HCT116 (cell line): ENCODE measurements at places on chromosomes 7 and 10. TPM values are rescaled to one million over a fixed set of nuclear protein-coding genes. Genes with fewer than 3 reads are reported as not detected.

GRCh38 chr10:27844223-27844622 is 98.6 kb upstream of the MKX start:
- peaks cover 3% of the 10 kb centered on the region; the same call in 1 of the 2 replicates for H3K4me1 ChIP-seq
- H3K27ac ChIP-seq = no peak overlapping the region
- DNase-seq = no peak
- no peaks in the 10 kb centered on the region for H3K27me3 ChIP-seq
- no peaks in the 10 kb centered on the region for H3K36me3 ChIP-seq
- no peak overlapping the region for H3K4me3 ChIP-seq

Gene WNT8B
- not detected for total RNA-seq

GRCh38 chr7:131858611-131859010 is 302.2 kb upstream of the PODXL start:
- H3K27me3 ChIP-seq = peaks cover 21% of the 10 kb centered on the region
- no peaks in the 10 kb centered on the region for H3K36me3 ChIP-seq
- no peak overlapping the region for H3K27ac ChIP-seq
- H3K4me3 ChIP-seq = no peak overlapping the region
- peaks cover 6% of the 10 kb centered on the region; the same call in 1 of the 2 replicates for H3K4me1 ChIP-seq
- no peak for DNase-seq

DNA sequence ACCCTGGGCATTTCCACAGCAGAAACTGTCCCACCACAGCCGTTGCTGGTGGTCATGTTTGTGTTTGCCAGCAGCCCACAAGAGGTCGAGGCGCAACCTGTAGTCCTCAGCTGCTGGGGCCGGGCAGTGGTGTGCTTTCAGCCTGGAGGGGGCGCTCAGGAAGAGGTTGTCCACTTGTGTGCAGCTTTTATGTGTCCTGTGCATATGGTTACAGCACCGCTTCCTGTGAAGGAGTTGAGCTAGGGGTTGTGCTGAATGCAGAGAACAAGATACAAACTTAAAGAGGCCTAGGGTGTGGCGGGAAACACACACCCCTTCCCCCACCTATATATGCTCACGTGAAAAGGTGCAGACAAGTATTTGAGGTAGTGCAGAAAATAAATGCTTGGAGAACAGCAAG is 29.5 kb upstream of the PFKFB3 start:
- H3K27ac ChIP-seq = no peak overlapping the region
- no peaks in the 10 kb centered on the region for H3K4me1 ChIP-seq
- H3K27me3 ChIP-seq = no peaks in the 10 kb centered on the region
- H3K4me3 ChIP-seq = no peak overlapping the region

GRCh38 chr10:112367516-112367915 is 6.4 kb upstream of the ACSL5 start:
- no peaks in the 10 kb centered on the region; the same call in 1 of the 2 replicates for H3K36me3 ChIP-seq
- no peak overlapping the region for H3K27ac ChIP-seq
- no peaks in the 10 kb centered on the region for H3K27me3 ChIP-seq
- H3K4me3 ChIP-seq = no peak overlapping the region

Gene DNAJB12
- 25.8 TPM for total RNA-seq

Gene LEP
- not detected for total RNA-seq

DNA sequence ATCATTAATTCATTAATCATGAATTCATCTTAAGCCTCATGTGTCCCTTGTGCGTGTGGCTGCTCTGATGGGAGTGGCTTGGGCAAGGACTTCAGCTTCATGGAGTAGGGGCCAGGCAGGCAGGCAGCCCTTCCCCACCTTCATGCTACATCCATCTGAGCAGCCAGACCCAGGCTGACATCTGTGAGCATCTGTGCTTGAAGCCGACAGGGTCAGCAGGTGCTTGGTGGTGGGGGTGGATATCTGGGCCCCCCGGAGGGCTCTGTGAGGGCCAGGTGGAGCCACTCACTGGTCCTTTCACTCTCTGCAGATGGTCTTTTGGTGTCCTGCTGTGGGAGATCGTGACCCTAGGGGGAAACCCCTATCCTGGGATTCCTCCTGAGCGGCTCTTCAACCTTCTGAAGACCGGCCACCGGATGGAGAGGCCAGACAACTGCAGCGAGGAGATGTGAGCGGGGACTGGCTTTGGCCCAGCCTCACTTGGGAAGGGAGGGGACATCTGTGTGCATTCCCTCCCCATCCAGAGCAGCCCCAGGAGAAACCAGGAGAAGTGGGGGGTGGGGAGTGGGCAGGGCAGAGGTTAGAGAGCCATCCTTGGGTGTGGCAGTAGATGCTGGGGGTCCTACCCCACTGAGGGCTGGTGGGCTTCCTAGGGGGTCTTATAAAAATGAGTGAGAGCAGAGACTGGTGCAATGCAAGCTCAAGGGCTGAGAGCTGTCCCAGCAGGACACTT is 14.7 kb upstream of the CSGALNACT2 start:
- H3K27me3 ChIP-seq = no peaks in the 10 kb centered on the region
- no peak overlapping the region for H3K4me3 ChIP-seq
- no peaks in the 10 kb centered on the region for H3K36me3 ChIP-seq
- no peaks in the 10 kb centered on the region for H3K4me1 ChIP-seq
- no peak overlapping the region for H3K27ac ChIP-seq

- H3K4me1 ChIP-seq = peaks cover 12% of the 10 kb centered on the region
- no peaks in the 10 kb centered on the region for H3K27me3 ChIP-seq
- H3K4me3 ChIP-seq = peak within 1 kb of the TSS; percentile 63
- no peaks in the 10 kb centered on the region for H3K36me3 ChIP-seq
- H3K27ac ChIP-seq = peak within 1 kb of the TSS; percentile 72; the same call in 1 of the 2 replicates
Measured at GRCh38 chr10:132537684-132538001, at the start of gene INPP5A. INPP5A (plus strand) TSS chr10:132537787; CDS start chr10:132538097, 310 bp downstream.

GRCh38 chr7:93047514-93048099 is 70.2 kb downstream of the SAMD9 start:
- H3K27me3 ChIP-seq = no peaks in the 10 kb centered on the region
- no peak for DNase-seq
- H3K27ac ChIP-seq = no peak overlapping the region

Gene RSU1
- total RNA-seq = 29.5 TPM

DNA sequence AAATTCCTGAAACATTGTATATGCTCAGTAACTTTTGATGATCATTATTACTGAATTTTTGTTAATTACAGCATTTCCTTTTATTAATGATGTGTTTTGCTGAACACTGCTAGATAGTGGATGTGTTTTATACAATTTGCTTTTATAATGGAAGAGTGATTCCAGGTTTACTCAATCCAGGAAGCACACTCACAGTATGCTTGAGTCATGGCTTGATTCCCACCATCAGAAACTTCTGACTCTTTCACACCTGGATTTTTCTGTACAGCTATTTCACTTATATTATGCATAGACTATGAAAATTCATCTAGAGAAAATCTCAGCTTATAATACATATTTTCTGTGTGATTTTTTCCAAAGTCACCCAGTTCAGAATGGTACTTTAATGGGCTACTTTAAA is 1040.9 kb downstream of the GRM8 start:
- H3K4me1 ChIP-seq = no peaks in the 10 kb centered on the region
- no peaks in the 10 kb centered on the region for H3K27me3 ChIP-seq
- H3K36me3 ChIP-seq = no peaks in the 10 kb centered on the region
- DNase-seq = no peak

DNA sequence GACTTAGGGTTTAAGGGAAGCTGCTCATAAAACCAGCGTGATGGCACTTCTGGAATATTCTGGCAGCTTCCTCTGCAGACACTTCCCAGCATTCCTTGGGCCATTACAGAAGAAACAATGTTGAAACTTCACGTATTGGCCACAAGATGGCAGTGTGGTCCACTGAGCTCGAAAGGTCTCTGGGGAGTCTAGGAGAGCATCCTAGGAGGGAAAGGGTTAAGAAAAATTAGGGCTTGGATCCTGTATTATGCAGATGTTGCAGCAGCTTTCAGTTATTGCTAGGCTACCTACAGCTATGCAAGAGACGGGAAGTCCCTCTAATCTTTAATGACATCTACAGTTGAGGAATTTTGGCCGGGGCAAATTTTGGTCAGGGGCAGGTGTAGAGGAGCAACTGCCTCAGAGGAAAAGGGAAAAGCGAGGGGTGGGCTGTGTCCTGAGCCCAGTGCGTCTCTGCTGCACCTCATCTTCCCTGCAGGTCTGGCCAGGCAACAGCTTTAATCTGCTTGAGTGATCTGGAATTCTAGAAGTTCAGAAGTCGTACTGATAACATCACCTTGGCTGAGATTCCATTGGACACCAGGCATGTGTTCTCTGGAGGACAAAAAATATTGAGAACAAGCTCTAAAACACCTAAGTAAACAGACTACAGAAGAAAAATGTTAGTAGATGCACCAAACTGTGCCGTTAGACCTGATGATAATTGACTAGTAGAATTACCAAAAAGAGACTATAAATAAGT is 220.8 kb upstream of the PRSS58 start:
- H3K36me3 ChIP-seq = no peaks in the 10 kb centered on the region
- DNase-seq = peak; percentile 48
- no peak overlapping the region for H3K4me3 ChIP-seq
- H3K4me1 ChIP-seq = no peaks in the 10 kb centered on the region

DNA sequence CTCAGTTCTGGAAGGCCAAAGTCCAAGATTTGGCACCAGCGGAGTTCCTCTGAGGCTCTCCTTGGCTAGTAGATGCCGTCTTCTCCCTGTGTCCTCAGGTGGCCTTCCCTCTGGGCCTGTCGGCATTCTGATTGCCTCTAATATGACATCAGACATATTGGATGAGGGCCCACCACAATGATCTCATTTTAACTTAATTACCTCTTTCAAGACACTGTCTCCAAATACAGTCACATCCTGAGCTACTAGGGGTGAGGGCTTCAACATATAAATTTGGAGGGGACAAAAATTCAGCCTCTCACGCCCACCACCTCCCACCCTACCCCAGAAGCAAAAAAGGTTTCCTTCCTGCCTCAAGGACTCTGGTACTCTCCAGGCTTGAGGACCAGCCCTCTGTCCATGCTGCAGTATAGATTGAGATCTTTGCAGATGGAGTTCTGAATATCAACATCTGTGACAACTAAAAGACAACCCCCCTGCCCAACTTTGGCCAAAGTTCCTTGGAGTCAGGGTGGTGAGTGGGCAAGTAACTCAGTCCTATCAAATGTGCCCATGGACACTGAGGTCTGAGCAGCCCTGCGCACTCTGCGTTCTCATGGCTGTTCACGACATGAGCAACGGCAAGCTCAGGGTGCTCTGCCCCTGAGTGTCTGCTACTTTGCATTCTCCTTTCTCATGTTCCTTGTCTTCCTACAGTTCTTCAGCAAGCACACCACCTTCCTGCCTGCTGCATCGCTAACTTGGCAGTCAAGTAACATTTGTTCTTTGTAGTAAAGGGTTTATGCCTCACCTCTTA is 11.5 kb downstream of the TMEM176B start:
- DNase-seq = no peak
- no peaks in the 10 kb centered on the region for H3K4me1 ChIP-seq

DNA sequence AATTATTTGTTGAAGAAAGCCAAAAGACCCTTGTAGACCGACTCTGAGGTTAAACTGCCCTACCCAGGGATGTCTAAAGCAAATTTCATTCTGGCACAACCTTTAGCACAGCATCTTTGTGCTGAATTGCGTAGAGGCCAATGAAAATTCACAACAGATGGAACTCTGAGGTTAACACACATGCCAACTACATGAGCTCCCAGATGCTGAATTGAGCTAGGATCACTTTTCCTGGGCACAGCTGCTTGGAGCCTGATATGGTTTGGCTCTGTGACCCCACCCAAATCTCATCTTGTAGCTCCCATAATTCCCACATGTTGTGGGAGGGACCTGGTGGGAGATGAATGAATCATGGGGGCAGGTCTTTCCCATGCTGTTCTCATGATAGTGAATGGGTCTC is 158.0 kb upstream of the PTN start:
- H3K27ac ChIP-seq = no peak overlapping the region
- H3K4me1 ChIP-seq = no peaks in the 10 kb centered on the region
- no peak for DNase-seq
- H3K27me3 ChIP-seq = no peaks in the 10 kb centered on the region

- H3K4me3 ChIP-seq = no peak overlapping the region
- peaks cover 7% of the 10 kb centered on the region; the same call in 1 of the 2 replicates for H3K4me1 ChIP-seq
- H3K27ac ChIP-seq = no peak overlapping the region
- no peaks in the 10 kb centered on the region for H3K36me3 ChIP-seq
- DNase-seq = no peak
- no peaks in the 10 kb centered on the region for H3K27me3 ChIP-seq
Measured at GRCh38 chr7:157662981-157663716, 326.3 kb downstream of the DNAJB6 start.

DNA sequence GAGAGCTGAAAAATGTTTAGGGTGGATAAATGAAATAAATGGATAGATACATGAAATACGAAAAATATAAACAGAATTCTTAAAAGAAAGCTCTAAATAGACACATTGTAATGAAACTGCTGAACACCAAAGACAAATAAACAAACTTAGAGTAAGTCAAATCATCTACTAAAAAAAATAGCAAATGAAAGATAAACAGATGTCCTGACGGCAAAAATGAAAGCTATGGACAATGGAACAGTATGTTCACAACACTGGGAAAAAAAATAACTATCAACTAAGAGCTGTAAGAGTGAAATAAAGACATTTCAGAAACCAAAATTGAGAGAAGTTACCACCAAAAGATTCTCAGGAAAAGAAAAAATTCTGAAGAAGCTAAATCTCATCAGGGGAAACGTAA is 106.1 kb downstream of the SGMS1 start:
- no peaks in the 10 kb centered on the region for H3K27me3 ChIP-seq
- H3K36me3 ChIP-seq = no peaks in the 10 kb centered on the region
- no peak for DNase-seq
- H3K4me3 ChIP-seq = no peak overlapping the region
- H3K4me1 ChIP-seq = peaks cover 8% of the 10 kb centered on the region
- H3K27ac ChIP-seq = no peak overlapping the region

GRCh38 chr10:36256166-36256565 is 614.1 kb upstream of the FZD8 start:
- no peaks in the 10 kb centered on the region; the same call in 1 of the 2 replicates for H3K27me3 ChIP-seq
- no peak for DNase-seq
- no peaks in the 10 kb centered on the region for H3K36me3 ChIP-seq
- H3K27ac ChIP-seq = no peak overlapping the region

Gene DPP6
- total RNA-seq = not detected

Gene CRHR2
- total RNA-seq = not detected

- no peak for DNase-seq
- no peak overlapping the region for H3K27ac ChIP-seq
- no peaks in the 10 kb centered on the region for H3K27me3 ChIP-seq
- H3K36me3 ChIP-seq = no peaks in the 10 kb centered on the region
- no peak overlapping the region for H3K4me3 ChIP-seq
- H3K4me1 ChIP-seq = no peaks in the 10 kb centered on the region
Measured at GRCh38 chr7:1842321-1843221, 172.5 kb downstream of the ELFN1 start.

DNA sequence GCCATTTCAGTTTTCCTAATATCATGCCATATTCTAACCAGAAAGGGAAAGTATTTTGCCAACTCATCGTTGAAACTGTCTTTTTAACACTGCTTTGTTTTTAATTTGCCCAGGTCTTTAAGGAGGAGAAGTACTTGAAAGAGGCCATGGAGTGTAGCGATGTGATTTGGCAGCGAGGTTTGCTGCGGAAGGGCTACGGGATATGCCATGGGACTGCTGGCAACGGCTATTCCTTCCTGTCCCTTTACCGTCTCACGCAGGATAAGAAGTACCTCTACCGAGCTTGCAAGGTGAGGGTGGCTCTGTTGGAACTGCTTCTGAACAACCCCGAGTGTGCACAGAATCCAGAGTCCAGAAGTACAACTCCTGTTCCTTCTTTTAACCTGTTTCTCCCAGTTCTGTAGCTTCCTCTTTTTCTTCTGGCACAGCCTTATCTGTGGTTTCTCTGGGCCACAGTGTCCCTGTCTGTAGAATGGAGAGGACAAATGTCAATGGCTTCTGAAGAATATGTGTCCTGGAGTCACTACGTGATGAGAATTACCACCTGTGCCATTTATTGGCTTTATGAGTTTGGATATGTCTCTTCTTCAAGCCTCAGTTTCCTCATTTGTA is 60.1 kb downstream of the LANCL2 start:
- H3K4me3 ChIP-seq = no peak overlapping the region
- no peaks in the 10 kb centered on the region for H3K36me3 ChIP-seq
- H3K27ac ChIP-seq = no peak overlapping the region
- DNase-seq = no peak
